NCI-H1417 (cell line): ENCODE measurements at places on chromosomes 16 and 17.
A peak's percentile ranks its signal among the peaks of the same experiment; 100 is the strongest.

- no peak for DNase-seq
These were observed 9.9 kb downstream of the TMIGD1 start for GRCh38 chr17:30323895-30324319.

GRCh38 chr17:81020767-81021497 is 14.0 kb upstream of the BAIAP2 start:
- DNase-seq = no peak

DNA sequence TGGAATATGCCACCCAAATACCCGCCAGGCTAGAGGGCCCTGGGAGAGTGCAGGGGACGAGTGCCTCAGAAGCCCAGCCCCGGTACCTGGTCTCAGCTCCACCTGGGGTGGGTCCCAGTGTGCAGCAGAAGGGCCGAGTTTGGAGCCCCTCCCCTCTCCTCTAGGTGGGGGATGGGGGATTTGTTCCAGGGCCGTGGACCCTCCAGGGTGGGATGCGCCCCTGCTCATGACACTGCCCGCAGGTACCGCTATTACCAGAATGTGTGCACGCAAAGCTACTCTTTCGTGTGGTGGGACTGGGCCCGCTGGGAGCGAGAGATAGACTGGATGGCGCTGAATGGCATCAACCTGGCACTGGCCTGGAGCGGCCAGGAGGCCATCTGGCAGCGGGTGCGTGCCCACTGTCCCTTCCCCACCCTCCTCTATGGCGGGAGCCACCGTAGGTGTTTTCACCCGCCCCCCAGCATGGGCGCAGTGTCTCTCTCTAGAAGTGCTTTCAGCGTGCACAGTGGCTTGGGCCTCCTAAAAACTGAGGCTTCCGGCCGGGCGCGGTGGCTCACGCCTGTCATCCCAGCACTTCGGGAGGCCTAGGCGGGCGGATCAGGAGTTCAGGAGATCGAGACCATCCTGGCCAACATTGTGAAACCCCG is 1.2 kb downstream of the NAGLU start:
- no peak for DNase-seq

DNA sequence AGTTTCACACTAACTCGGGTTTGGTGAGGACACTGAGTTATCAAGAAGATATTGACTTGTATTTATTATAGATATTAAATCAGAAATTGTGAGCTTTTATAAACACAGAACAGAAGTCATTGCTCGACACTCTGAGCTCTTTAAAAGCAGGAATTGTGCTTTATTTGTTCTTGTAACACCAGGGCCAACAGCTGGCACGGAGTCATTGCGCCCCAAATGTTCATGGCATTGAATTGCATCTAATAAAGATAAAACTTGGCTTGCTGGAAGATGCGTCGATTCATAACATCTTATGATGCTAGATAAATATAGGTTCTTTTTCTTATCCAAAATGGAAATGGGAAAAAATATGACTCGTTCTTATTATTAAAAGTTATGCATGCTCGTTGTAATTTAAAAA is 11.8 kb upstream of the MLYCD start:
- no peak for DNase-seq

GRCh38 chr16:13118091-13118490 is 216.7 kb downstream of the SHISA9 start:
- DNase-seq = no peak

DNA sequence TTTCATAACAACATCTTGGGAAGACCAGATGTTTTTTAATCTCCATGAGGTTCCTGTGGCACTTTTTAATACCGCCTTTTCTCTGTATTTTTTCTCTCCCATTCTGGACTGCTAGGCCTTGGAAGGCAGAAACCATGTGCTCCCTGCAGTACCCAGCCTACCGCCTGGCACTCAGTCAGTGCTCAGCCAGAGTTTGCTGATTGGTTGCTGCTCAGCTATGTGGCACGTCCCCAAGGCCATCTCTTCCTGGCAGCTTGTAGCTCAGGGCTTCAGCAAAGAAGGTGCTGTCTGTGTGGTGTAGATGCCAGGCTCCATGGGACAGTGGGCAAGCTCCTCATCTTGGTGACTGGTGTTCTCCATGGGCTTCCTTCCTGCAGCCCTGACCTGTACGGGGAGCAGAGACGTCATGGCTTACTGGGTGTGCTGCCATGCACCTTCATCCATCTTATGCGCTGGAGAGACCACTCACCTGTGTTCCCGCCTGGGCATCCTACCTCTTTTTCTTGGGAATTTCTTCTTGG is 86.7 kb downstream of the CLEC16A start:
- no peak for DNase-seq

- DNase-seq = no peak
These were observed 29.2 kb upstream of the CBFA2T3 start for GRCh38 chr16:89006036-89006752.

- peak; percentile 56 for DNase-seq
These were observed 108.9 kb downstream of the ENGASE start for GRCh38 chr17:79183293-79184158.
